Activated naive CD8-positive, alpha-beta T cell treated with anti-CD3 and anti-CD28 coated beads, Interleukin-2, amount 50 U/mL, for 24 hours (primary cell): ENCODE measurements at places on chromosomes 11 and 22.

GRCh38 chr22:30717331-30717921 is 22.8 kb downstream of the OSBP2 start:
- no peak overlapping the region for H3K27ac ChIP-seq
- DNase-seq: no peak
- H3K27me3 ChIP-seq: no peaks in the 10 kb centered on the region
- no peak overlapping the region for H3K4me3 ChIP-seq
- H3K36me3 ChIP-seq: no peaks in the 10 kb centered on the region

DNA sequence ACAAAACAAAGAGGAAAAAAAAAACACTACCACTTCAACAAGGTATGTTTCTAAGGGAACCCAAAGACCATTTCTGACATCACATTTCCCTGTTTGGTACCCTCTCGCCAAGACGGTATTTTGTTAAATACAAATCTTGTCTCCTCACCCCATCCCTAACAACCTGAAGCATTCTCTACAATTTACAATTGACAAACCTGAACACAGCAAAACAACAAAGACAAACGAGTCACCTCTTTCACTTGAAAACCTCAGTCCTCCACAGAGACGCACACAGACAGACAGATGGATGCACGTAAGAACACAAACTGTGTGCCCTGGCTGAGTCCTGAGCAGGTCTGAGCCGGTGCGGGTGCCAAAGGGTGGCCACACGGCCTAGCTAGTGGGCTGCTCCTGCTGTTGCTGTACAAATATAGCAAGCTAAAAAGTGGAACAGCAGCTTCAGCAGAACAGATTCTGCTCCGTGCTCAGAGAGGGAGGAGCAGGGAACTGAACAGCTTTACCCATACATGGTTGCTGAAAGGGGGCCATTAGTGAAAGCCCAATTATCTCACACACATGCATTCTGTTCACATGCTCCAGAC is 28.5 kb downstream of the CELF1 start:
- DNase-seq: no peak
- H3K27ac ChIP-seq: peak overlapping the region; percentile 63
- peak overlapping the region; percentile 6 for H3K4me3 ChIP-seq
- H3K4me1 ChIP-seq: peaks cover 68% of the 10 kb centered on the region

- no peaks in the 10 kb centered on the region for H3K27me3 ChIP-seq
- peaks cover 5% of the 10 kb centered on the region for H3K4me1 ChIP-seq
- H3K4me3 ChIP-seq: no peak overlapping the region
- no peak overlapping the region for H3K27ac ChIP-seq
Measured at GRCh38 chr11:9512370-9513019, 51.7 kb downstream of the ZNF143 start.

DNA sequence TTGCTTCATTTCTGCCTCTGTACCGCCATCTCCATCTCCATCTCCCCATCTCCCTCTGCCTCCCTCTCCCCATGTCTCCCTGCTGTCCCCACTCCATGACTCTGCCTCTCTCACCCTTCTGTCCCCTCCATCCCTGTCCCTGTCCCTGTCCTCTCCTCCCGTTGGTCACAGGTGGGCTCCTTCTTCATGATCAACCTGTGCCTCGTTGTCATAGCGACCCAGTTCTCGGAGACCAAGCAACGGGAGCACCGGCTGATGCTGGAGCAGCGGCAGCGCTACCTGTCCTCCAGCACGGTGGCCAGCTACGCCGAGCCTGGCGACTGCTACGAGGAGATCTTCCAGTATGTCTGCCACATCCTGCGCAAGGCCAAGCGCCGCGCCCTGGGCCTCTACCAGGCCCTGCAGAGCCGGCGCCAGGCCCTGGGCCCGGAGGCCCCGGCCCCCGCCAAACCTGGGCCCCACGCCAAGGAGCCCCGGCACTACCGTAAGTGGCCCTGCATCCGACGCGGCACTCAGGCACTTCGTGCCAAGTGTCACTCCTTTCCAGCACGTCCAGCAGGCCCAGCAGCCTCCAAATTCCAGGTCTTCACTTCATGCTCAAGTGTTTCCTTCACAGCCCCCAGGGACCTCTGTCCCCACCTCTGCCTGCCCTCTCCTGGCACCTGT is 76.0 kb downstream of the CACNA1I start:
- no peak for DNase-seq
- H3K36me3 ChIP-seq: no peaks in the 10 kb centered on the region
- H3K4me3 ChIP-seq: no peak overlapping the region
- peaks cover 2% of the 10 kb centered on the region for H3K27me3 ChIP-seq

DNA sequence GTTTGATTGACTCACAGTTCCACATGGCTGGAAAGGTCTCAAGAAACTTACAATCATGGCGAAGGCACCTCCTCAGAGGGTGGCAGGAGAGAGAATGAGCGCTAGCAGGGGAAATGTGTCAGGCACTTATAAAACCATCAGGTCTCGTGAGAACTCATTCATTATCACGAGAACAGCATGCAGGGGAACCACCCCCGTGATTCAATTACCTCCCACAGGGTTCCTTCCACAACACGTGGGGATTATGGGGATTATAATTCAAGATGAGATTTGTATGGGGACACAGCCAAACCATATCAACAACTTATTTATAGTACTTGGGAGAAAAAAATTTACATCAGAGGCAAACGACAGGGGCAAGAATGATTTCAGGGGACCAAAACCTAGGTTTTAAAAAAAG is 3.0 kb downstream of the ME3 start:
- DNase-seq: no peak
- peaks cover 8% of the 10 kb centered on the region for H3K4me1 ChIP-seq
- no peak overlapping the region for H3K27ac ChIP-seq
- H3K27me3 ChIP-seq: peaks cover 51% of the 10 kb centered on the region

GRCh38 chr22:36829370-36830002 is 12.7 kb upstream of the PVALB start:
- H3K27ac ChIP-seq: no peak overlapping the region
- no peak for DNase-seq
- H3K36me3 ChIP-seq: peaks cover 3% of the 10 kb centered on the region
- H3K27me3 ChIP-seq: peaks cover 34% of the 10 kb centered on the region
- H3K4me3 ChIP-seq: no peak overlapping the region

DNA sequence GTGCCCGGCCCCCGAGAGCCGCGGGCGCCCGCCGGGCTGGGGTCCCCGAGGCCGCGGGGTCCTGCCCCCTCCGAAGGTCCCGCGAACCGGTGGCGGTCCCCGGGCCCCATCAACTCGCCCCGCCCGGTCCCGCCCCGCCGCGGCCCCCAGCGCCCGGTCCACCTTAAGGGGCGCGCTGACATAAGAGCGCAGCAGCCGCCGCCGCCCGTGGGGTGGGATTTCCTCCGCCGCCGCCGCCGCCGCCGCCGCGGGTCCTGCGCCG is at the start of gene ZDHHC8:
Gene ZDHHC8 (plus strand): TSS at position 208 of the 262 bp plus-strand sequence. CDS start 144 bp downstream, outside the sequence.
- peak within 1 kb of the TSS; percentile 74 for H3K4me3 ChIP-seq
- H3K4me1 ChIP-seq: peaks cover 44% of the 10 kb centered on the region

- no peaks in the 10 kb centered on the region for H3K4me1 ChIP-seq
- no peak overlapping the region for H3K27ac ChIP-seq
- H3K36me3 ChIP-seq: peaks cover 85% of the 10 kb centered on the region
- H3K4me3 ChIP-seq: no peak overlapping the region
- H3K27me3 ChIP-seq: no peaks in the 10 kb centered on the region
Measured at GRCh38 chr11:134207538-134208239, 16.1 kb downstream of the NCAPD3 start.

GRCh38 chr11:61267437-61267841 is 26.5 kb downstream of the PGA5 start:
- H3K27me3 ChIP-seq: no peaks in the 10 kb centered on the region
- peaks cover 8% of the 10 kb centered on the region for H3K36me3 ChIP-seq

GRCh38 chr22:19522190-19522880 is 1.9 kb downstream of the CLDN5 start:
- peaks cover 28% of the 10 kb centered on the region for H3K27me3 ChIP-seq
- H3K27ac ChIP-seq: no peak overlapping the region
- H3K36me3 ChIP-seq: peaks cover 13% of the 10 kb centered on the region
- peaks cover 10% of the 10 kb centered on the region for H3K4me1 ChIP-seq
- DNase-seq: no peak

- H3K27me3 ChIP-seq: peaks cover 10% of the 10 kb centered on the region
- no peak overlapping the region for H3K27ac ChIP-seq
- no peaks in the 10 kb centered on the region for H3K36me3 ChIP-seq
- H3K4me1 ChIP-seq: no peaks in the 10 kb centered on the region
- DNase-seq: no peak
Measured at GRCh38 chr11:109939166-109939810, 153.9 kb upstream of the ZC3H12C start.

DNA sequence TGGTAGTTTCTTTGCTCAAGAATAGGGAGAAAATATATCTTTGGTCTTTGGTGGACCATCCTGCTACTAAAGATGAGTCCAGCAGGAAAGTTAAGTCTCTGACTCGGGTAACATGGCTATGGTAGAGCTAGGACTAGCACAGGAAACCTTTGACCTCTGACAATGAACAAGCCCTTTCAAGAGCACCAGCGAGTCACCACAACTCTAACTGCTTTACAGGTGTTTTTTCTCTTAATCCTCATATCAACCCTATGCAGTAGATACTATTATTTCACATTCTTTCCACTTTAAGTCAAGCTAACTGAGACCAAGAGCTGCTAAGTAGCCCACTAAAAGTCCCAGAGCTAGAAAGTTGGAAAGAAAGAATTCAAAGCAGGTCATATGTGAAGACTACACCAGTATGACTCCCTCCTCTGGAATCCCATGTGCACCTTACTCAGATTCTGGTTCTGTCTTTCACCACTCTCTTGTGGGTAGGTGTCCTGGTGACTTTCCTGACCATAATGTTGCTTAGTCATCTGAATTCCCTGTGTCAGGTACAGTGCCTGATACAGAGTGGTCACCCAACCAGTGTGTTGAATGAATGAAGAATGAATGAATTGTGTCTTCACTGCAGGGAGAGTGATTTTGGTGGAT is 53.8 kb upstream of the ME3 start:
- peaks cover 7% of the 10 kb centered on the region for H3K27me3 ChIP-seq
- H3K36me3 ChIP-seq: no peaks in the 10 kb centered on the region
- H3K4me3 ChIP-seq: no peak overlapping the region
- DNase-seq: no peak

- peaks cover 1% of the 10 kb centered on the region for H3K36me3 ChIP-seq
- H3K27me3 ChIP-seq: no peaks in the 10 kb centered on the region
- peaks cover 60% of the 10 kb centered on the region for H3K4me1 ChIP-seq
- peak overlapping the region; percentile 74 for H3K4me3 ChIP-seq
- H3K27ac ChIP-seq: peak overlapping the region; percentile 94
- peak; percentile 75 for DNase-seq
Measured at GRCh38 chr11:66317322-66317722, 478 bp upstream of the CD248 start.

DNA sequence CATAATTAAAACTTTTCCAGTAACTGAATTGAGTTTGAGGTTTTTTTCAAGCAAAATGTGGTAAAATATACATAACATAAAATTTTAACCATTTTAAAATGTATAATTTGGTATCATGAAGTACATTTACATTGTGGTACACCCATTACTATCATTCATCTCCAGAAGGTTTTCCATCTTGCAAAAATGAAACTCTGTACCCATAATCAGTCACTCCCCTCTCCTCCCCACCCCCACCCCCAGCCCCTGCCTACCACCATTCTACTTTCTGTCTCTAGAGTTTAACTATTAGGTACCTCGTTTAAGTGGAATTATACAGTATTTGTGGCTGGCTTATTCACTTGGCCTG is 63.7 kb downstream of the MICAL2 start:
- peak overlapping the region; percentile 97 for H3K27ac ChIP-seq
- peaks cover 67% of the 10 kb centered on the region for H3K4me1 ChIP-seq

- H3K27ac ChIP-seq: peak overlapping the region; percentile 83
- peak; percentile 61 for DNase-seq
- no peaks in the 10 kb centered on the region for H3K27me3 ChIP-seq
- no peaks in the 10 kb centered on the region for H3K36me3 ChIP-seq
- H3K4me3 ChIP-seq: peak overlapping the region; percentile 67
- peaks cover 72% of the 10 kb centered on the region for H3K4me1 ChIP-seq
Measured at GRCh38 chr11:67416416-67417335, 1.2 kb downstream of the CARNS1 start.

DNA sequence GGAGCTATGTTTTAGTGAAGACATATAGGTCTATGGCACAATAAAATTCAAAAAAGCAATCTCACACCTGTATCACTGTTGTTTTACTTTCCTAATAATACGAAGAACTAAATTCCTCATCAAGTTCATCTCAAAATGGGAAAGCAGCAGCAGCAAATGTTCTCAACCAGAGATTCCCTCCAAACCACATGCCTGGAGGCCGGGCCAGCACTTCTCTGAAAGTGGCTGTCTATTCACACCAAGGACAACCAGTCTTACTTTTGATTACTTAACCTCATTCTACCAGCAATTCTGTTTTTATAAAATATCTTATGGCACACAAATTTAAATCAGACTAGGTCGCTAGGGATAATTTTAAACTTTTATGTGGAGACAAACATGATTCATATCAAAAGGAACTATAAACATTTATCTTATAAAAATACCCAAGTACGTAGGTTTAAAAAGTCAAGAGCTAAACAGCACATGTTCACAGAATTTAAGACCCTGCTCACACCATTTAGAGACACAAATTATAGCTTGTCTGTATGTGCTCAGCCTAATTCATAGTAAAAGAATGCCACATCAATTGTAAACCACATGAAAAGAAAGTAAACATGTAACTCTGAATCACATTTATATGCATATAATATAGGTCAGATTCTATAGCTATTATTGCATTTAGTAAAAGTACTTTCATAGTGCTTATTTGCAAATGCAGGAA is 46.1 kb downstream of the RRAS2 start:
- H3K4me3 ChIP-seq: no peak overlapping the region
- peaks cover 4% of the 10 kb centered on the region for H3K36me3 ChIP-seq
- DNase-seq: no peak
- H3K4me1 ChIP-seq: peaks cover 54% of the 10 kb centered on the region
- H3K27ac ChIP-seq: peak overlapping the region; percentile 64
- no peaks in the 10 kb centered on the region for H3K27me3 ChIP-seq

DNA sequence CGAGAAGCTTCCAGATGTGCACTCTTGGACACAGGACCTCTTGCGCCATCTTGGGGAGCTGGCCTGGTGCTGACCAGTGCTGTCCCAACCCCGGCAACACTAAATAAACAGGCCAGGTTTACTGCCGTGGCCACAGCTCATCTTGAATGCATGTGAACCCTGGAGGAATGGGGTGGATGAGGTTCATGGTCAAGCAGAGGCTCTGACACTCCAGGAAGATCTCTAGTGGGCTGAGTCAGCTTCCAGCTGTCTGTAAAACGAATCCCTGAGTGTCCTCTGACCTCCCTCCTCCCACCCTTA is 51.8 kb downstream of the ALX4 start:
- H3K4me3 ChIP-seq: no peak overlapping the region
- no peaks in the 10 kb centered on the region for H3K27me3 ChIP-seq
- H3K36me3 ChIP-seq: peaks cover under 1% of the 10 kb centered on the region
- no peak overlapping the region for H3K27ac ChIP-seq

- no peak overlapping the region for H3K4me3 ChIP-seq
- DNase-seq: no peak
- H3K36me3 ChIP-seq: peaks cover 66% of the 10 kb centered on the region
- H3K27ac ChIP-seq: no peak overlapping the region
- H3K4me1 ChIP-seq: peaks cover 2% of the 10 kb centered on the region
- H3K27me3 ChIP-seq: no peaks in the 10 kb centered on the region
Measured at GRCh38 chr11:71499125-71499524, 27.9 kb upstream of the KRTAP5-7 start.

DNA sequence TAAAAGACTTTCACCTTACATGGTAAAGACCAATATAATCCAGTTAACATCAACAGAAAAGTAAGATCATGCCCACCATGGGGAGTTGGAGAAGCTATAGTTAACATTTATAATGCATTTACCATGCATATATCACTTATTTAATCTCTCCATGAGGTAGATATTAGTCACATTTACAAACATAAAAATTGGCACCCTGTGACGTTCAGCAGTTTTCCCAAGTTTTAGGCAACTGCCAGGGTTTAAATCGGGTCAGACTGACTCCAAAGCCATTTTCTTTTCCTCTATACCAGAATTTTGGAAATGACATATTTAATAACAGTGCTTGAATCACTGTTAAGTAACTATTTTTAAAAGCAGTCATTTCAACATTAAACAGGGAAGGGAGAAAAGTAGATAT is 266.3 kb downstream of the DDX10 start:
- no peak overlapping the region for H3K27ac ChIP-seq
- peaks cover 2% of the 10 kb centered on the region for H3K4me1 ChIP-seq
- DNase-seq: no peak
- no peaks in the 10 kb centered on the region for H3K27me3 ChIP-seq
- H3K36me3 ChIP-seq: peaks cover 11% of the 10 kb centered on the region
